Activated CD4-positive, alpha-beta memory T cell treated with anti-CD3 and anti-CD28 coated beads for 36 hours (primary cell): ENCODE measurements at places on chromosomes 11 and 22.

DNA sequence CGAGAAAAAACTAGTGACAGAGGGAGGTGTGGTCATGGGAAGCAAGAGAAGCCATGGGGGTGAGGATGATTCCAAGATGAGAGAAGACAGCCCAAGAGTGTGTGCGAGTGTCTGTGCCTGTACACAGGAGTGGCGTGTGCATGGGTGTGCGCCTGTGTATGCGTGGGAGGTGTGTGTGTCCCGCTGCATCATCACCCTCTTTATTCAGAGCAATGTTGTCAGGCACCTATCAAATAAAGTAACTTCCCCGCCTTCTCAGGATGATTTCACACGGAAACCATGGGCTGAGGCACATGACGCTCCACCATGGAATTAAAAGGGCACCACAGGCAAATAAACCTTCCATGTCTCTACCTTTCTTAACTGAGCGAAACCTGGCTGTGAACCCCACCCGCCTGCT lies 24.6 kb downstream of the MS4A10 start:
- no peak for DNase-seq

DNA sequence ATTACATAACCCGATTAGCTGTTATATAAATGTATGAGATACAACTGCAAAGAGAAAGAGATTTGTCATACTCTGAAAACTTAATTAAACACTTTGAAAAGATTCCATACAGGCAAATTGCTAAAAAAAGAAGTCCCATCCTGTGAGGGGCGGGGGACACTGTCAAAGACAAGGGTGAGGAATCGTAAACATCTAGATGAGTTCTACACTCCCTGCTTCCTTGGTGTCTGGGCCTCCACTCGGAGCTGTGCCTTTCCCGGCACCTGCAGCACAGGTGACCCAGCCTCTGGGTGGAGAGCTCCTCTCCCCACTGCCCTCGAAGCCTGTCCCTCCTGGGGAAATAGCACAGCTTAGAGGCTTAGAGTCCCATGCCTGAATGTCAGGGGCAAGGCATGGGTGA lies 69.2 kb upstream of the CRYBB3 start:
- no peak for DNase-seq

DNA sequence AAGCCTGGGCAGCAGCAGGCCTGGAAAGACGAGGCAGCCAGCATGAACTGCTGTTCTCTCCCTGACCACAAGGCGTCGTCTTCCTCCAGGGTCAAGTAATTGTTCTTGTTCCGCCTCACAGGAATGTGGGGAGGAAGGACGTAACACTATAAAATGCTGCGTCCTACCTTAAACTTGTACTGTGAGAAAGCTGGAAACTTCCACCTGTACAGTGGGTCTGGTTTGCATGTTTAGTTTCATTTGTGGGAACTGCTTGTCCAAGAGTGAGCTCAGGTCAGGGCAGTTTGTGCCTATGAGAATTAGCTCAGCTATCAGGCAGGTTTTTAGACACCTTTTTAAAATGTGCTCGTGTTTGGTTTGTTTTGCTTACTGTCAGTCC lies 55.2 kb downstream of the PANX1 start:
- DNase-seq: peak; percentile 42

DNA sequence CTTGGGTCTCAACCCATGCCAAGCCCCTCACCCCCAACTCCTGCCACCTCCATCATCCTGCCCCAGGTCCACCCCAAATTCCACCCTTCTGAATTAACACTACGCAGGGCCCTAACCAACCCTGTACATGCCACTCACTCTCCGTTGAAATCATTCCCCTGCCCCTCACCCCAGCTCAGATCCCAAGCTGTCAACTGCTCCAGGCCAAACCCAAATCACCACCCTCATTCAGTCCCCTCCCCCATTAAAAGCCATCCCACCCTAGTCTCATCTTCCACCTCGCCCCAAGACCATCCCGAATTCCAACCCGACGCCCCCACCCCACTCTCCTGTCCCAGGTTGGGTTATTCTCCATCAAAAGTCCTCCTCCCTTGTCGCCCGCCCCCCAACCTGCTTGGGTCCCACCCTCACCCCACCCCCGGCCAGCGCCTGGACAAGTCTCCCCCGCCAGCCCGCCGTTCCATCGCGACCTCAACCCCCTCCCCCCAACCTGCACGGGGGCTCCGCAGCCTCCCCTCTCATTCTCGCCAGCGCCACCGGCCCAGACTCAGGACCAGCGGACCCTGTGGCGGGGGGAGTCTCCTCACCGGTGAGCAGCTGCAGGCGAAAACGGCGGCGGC lies 466 bp downstream of the FAM168A start:
- no peak for DNase-seq

DNA sequence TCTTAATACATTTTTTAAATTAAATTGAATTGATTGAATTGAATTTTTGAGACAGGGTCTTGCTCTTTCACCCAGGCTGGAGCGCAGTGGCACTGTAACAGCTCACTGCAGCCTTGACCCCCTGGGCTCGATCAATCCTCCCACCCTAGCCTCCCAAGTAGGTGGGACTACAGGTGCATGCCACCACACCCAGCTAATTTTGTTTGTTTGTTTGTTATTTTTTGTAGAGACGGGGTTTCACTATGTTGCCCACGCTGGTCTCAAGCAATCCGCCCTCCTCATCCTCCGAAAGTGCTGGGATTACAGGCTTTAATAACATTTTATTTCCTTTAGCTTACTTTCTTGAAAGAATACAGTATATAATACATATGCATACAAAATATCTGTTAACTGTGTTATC lies 226.9 kb downstream of the BUD13 start:
- DNase-seq: no peak

DNA sequence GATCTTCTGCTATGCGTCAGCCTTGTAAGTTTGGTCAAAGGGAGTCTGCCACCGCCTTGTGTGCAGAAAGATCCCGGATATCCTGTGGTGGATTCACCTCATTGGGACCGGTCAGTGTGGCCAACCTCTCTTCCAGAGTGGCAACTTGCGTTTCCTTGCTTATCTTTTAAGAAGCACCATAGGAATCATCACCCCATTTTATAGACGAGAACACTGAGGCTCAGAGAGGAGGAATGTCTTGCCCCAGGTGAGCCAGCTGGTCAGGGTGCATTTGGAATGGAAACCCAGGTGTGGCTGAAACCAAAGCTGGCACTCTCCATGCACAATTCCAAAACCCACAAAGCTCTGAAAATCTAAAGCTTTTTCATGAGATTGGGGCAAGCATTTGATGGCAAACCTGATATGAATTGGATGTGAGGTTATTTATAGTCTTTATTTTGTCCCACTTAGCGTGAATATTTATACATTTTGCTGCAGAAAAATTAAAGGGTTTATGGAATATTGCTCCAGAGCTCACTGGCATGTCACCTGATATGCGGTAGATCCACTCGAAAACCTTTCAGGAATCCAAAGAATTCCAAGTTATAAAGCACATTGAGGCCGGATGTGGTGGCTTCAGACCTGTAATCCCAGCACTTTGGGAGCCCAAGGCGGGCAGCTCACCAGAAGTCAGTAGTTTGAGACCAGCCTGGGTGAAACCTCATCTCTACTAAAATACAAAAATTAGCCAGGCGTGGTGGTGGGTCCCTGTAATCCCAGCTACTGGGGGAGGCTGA lies 12.1 kb upstream of the EIF3D start:
- DNase-seq: no peak

DNA sequence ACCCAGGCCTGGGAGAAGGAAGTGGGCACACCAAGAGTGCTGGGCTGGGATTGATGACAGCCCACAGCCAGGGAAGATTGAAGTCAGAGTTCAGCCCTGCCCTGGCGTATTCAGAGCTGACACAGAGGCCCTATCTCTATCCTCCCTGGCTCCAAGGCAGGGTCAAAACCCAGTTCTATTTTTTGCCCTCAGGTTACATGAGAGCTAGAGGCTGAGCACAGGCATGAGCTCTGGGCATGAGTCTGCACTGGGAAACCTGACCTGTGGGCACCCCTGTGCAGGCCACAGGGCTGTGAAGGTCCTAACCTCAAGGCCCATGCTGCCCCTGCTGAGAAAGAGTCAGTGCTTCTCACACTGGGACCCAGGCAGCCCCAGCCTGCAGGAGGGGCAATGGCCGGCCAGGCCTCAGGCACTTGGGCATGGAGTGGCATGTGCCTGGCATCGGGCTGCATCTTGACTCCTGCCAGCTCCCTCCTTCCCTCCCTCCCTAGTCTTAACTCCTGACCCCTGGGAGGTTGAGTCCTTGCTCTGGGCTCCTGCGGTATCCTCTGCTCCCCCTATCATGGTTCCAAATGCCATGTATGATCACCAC lies 5.4 kb downstream of the SLC35E4 start:
- DNase-seq: no peak
